OCI-LY7 (cell line): ENCODE measurements at places on chromosomes 13 and 19. TPM values are rescaled to one million over a fixed set of nuclear protein-coding genes. Genes with fewer than 3 reads are reported as not detected.

The GRIK5 gene
- total RNA-seq: 1.1 and 1.3 TPM in 2 replicates

The GIPC1 gene
- total RNA-seq: 37.6 and 38.3 TPM in 2 replicates

The FRY gene
- 6.2 and 7.0 TPM in 2 replicates for total RNA-seq

The KLK12 gene
- not detected in 2 replicates for total RNA-seq

The ELSPBP1 gene
- not detected in 2 replicates for total RNA-seq

The DMWD gene
- 44.0 and 57.3 TPM in 2 replicates for total RNA-seq

The BCL2L12 gene
- total RNA-seq: 65.4 and 75.5 TPM in 2 replicates

The EEF2 gene
- total RNA-seq: 3,507 and 3,668 TPM in 2 replicates

The TBXA2R gene
- not detected in 2 replicates for total RNA-seq

The TMEM238 gene
- 6.5 and 7.1 TPM in 2 replicates for total RNA-seq

The ERICH6B gene
- not detected in 2 replicates for total RNA-seq

The C19orf33 gene
- total RNA-seq: not detected in 2 replicates

The TYROBP gene
- total RNA-seq: not detected in 2 replicates

The NFIX gene
- total RNA-seq: 0.68 and 0.72 TPM in 2 replicates

The EDDM13 gene
- not detected in 2 replicates for total RNA-seq

The CPB2 gene
- not detected in 2 replicates for total RNA-seq

The FFAR3 gene
- 0.19 and 0.31 TPM in 2 replicates for total RNA-seq

The PROZ gene
- total RNA-seq: not detected in 2 replicates

The IFT88 gene
- total RNA-seq: 6.1 and 10.2 TPM in 2 replicates

The EFNA2 gene
- not detected in 2 replicates for total RNA-seq
